Left lung (tissue), 14 donors: ENCODE measurements at places on chromosomes 5 and 9. TPM values are rescaled to one million over a fixed set of nuclear protein-coding genes. Genes with fewer than 3 reads are reported as not detected.

The PTCD2 gene
- 7.9 TPM for total RNA-seq

The MPDZ gene
- 25.9 TPM for total RNA-seq

The DHX29 gene
- 26.9 TPM for total RNA-seq

The IFNA1 gene
- not detected for total RNA-seq

The SHISAL2B gene
- not detected for total RNA-seq

- no peaks in the 10 kb centered on the region for H3K36me3 ChIP-seq
- no peak for DNase-seq
- no peaks in the 10 kb centered on the region for H3K27me3 ChIP-seq
- H3K4me1 ChIP-seq, result no peaks in the 10 kb centered on the region
- no peak overlapping the region for H3K27ac ChIP-seq
Measured at GRCh38 chr9:15401266-15401665, 21.4 kb upstream of the SNAPC3 start.

GRCh38 chr5:29277642-29278041, 1915.8 kb upstream of the CDH6 start:
- no peak overlapping the region for H3K27ac ChIP-seq
- no peak for DNase-seq
- no peaks in the 10 kb centered on the region for H3K36me3 ChIP-seq
- H3K4me1 ChIP-seq, result no peaks in the 10 kb centered on the region

- H3K4me3 ChIP-seq, result no peak overlapping the region
- no peaks in the 10 kb centered on the region for H3K4me1 ChIP-seq
- H3K36me3 ChIP-seq, result no peaks in the 10 kb centered on the region
Measured at GRCh38 chr9:3516667-3517330, 9.0 kb downstream of the RFX3 start.

GRCh38 chr9:83304686-83305085, 233.5 kb downstream of the FRMD3 start:
- no peak for DNase-seq
- H3K4me1 ChIP-seq, result no peaks in the 10 kb centered on the region
- no peaks in the 10 kb centered on the region for H3K27me3 ChIP-seq
- no peaks in the 10 kb centered on the region for H3K36me3 ChIP-seq

DNA sequence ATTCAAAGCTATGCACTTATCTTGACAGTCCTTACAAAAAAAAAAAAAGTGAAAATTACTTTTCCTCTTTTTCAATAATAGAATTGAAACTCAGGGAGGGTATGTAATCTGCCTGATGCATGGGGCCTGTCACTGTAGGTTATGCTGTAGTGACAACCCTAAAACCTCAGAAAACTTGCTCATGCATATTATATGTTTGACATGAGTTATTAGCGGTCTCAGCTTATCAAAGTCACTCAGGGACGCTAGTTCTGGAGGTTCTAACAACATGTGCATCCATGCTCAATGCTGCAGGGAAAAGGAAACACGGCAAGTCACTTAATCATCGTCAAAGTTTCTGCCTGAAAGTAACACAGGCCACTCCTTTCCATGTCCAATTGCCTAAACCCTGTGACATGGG, 78.4 kb upstream of the TMEM252 start:
- H3K36me3 ChIP-seq, result no peaks in the 10 kb centered on the region
- DNase-seq, result no peak
- no peak overlapping the region for H3K27ac ChIP-seq
- no peaks in the 10 kb centered on the region for H3K27me3 ChIP-seq
- H3K4me3 ChIP-seq, result no peak overlapping the region

- no peaks in the 10 kb centered on the region for H3K36me3 ChIP-seq
- no peaks in the 10 kb centered on the region for H3K4me1 ChIP-seq
- H3K4me3 ChIP-seq, result no peak overlapping the region
- no peaks in the 10 kb centered on the region for H3K27me3 ChIP-seq
Measured at GRCh38 chr5:129836321-129836720, 67.9 kb upstream of the CHSY3 start.

DNA sequence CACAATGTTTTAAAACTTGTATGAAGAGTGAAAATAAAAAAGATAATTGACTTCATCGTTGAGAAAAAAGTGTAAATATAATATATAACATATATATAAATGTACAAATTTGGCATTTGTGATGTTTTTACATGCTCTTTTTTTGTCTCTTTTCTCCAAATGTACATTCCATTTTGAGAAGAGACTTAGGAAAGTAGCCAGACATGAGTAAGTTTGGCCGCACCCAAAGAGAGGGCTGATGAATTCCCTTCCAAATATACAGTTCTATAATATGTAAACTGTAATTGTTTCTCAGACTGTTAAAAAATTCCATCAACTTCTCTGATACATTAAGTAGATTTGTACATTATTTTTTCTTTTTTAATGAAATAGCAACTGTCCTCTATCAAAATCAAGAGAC, 193.2 kb upstream of the MAP3K1 start:
- H3K4me3 ChIP-seq, result no peak overlapping the region
- no peaks in the 10 kb centered on the region for H3K36me3 ChIP-seq
- no peak for DNase-seq
- no peaks in the 10 kb centered on the region for H3K27me3 ChIP-seq
